ENCODE measurements at places on chromosomes 3 and 15.

DNA sequence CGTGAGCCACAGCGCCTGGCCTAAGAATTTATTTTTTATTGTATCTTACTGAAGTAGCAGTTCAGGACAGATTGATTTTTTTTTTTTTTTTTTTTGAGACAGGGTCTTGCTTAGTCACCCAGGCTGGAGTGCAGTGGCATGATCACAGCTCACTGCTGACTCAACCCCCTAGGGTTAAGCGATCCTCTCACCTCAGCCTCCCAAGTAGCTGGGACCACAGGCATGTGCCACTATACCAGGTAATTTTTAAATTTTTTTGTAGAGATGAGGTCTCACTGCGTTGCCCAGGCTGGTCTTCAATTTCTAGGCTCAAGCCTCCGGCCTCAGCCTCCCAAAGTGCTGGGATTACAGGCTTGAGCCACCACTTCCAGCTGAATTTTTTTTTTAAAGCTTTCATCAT, 99.8 kb upstream of the HERC1 start:
- DNase-seq, result no peak

DNA sequence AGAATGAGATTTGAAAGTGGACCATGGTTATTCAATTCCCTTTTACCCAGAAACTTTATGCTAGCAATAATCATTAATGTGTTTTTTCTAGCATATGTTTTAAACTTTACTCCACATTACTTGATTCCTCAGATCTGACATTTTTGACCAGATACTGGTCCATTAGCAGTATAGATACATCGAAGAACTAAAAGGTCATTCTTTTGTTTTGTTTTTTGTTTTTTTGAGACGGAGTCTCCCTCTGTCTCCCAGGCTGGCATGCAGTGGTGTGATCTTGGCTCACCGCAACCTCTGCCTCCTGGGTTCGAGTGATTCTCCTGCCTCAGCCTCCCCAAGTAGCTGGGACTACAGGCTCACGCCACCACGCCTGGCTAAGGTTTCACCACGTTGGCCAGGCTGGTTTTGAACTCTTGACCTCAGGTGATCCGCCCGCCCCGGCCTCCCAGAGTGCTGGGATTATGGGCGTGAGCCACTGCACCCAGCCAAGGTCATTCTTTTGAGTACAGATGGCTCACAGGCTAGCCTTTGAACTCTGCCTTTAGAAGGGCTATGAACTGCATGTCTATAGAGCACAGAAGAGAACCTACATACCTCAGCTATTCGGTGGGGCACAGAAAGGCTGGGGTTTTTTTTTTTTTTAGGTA, 28.6 kb downstream of the CHP1 start:
- DNase-seq, result no peak

DNA sequence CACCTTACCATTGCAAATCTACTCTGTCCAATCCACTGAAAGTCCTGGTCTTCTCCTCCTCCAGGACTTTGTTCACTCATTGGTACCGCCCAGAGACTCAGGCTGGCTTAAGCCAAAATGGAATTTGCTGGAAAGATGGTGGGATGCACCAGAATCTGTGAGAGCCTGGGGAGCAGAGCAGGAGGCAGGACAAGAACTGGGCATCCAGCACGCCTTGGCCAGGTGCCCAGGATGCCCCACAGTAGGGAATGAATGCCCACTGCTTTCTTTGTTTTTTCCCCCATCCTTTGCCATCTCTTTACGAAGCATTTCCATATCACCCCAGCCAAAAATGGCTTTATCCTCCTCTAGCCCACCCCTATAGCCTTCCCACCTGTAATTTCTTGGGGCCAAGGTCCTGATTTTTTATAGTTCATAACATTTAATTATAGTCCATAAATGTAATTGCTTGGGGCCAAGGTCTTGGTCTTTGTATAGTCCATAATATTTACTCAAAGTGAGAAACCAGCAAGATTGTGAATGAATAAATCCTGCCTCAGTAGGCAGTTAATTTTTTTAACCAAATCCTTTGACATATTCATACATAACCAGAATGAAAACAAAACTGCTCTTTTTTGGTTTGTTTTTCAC, 23.3 kb upstream of the IREB2 start:
- DNase-seq, result no peak

- no peak for DNase-seq
Measured at GRCh38 chr15:69038508-69038907, 24.0 kb downstream of the NOX5 start.

- DNase-seq, result peak; percentile 14
Measured at GRCh38 chr3:194142156-194142910, 6.4 kb downstream of the HES1 start.

DNA sequence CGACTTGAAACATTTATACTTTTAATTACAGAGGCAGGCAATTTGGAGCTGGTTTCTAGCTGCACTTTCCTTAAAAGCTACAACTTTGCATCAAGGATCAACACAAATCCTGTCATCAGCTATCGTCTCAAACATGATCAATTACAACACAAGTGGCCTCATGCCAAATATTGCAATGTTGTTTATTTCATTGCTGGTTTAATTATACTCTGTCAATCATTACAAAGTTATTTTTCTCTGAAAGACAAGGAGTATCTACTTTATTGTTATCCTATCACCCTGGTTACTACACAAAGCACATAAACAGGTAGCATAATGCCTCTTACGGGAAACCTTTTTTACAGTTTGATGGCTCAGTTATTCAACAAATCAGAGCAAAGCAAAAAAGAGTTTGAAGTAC, 58.0 kb upstream of the FOXB1 start:
- no peak for DNase-seq

DNA sequence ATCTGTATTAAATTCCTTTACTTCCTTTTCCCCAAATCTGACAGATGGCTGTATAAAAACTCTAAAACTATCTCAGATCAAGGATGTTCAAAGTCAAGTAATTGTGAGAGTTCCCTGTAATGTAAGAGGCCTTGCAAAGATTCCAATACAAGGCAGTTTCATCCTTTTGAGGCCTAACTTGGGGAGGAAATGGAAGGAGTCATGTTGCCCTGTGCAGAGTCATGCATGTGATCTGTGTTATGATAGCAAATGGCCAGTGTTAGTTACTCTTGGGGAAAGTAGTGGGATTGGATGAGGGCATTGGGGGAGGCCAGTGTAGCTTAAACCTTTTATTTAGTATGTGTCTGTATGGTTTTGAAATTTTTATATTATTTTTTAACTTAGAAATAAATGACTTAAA, 23.7 kb upstream of the FBXL22 start:
- no peak for DNase-seq

GRCh38 chr3:172892158-172892557, 141.6 kb downstream of the ECT2 start:
- no peak for DNase-seq

GRCh38 chr3:190607021-190607420, 93.1 kb downstream of the IL1RAP start:
- no peak for DNase-seq

GRCh38 chr3:98580401-98581386, 12.7 kb downstream of the CPOX start:
- no peak for DNase-seq

DNA sequence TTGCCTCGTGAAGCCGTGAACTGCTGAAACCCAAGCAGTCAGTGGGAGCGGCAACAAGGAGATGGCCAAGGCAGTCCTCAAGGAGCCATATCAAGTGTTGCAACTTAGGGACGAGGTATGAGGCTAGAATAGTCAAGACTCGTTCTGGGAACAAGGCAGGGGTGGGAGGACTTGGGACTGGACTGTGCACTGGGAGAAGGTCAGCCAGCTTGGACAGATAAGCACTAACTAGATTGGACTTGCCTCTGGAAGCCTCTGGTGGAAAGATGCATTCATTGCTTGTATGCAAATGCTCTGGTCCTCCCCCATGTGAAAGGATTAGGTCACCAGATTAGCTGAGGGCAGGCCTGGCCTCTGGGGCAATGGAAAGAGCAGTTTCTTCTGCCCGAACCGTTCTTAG, 123.3 kb upstream of the CTNNB1 start:
- no peak for DNase-seq

DNA sequence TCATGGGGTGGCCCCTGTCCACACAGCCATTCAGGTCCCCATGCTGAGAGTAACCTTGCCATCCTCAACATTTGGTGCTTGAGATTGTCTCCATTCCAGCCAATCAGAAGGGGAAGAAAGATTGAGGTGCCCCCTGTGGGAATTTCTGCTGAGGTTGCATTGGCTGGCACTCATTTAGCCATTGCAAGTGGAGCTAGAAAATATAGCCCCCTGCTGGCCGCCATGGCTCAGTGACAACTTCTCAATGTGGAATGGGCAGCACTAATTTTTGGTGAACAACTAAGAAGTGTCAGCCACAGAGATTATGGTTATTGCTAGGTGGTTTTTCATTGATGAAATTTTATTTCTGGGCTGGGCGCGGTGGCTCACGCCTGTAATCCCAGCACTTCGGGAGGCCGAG, 22.0 kb downstream of the COL6A6 start:
- peak; percentile 17 for DNase-seq

DNA sequence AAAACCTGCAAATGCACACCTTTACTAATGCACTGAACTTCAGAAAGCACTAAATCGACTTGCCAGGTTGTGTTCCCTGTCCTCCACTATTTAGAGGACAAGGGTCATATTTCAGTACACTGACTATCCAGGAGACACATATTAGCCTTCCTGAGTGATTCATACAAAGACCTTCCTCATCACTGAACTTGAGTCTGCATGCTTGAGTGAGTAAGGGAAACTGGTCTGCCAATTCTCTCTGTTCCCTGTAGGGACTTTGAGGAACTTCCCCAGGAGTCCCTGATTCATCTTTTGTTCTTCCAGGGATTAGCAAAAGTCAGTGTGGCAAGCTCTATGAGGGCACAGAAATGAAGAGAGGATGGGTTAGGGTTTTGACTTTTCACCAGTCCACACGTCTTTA, 565.9 kb downstream of the PDCD6IP start:
- no peak for DNase-seq

DNA sequence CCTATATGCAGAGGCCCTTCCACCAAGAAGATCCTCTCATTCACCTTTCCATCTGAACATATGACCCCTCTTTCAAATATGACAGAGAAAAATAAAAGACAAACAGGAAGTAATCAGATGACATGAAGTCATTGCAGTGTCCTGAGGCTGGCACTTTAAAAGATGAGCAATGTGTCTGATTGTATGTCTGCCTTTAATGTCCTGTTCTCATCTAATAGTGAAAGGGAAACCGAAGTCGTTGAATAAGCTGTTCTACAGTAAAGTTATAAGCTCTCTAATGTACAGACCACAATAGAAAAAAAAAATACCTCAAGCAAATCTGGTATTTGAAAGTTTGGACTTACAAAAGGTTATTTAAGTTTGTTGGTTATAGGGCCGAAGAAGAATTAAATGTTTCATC, 243.0 kb downstream of the CLSTN2 start:
- no peak for DNase-seq

DNA sequence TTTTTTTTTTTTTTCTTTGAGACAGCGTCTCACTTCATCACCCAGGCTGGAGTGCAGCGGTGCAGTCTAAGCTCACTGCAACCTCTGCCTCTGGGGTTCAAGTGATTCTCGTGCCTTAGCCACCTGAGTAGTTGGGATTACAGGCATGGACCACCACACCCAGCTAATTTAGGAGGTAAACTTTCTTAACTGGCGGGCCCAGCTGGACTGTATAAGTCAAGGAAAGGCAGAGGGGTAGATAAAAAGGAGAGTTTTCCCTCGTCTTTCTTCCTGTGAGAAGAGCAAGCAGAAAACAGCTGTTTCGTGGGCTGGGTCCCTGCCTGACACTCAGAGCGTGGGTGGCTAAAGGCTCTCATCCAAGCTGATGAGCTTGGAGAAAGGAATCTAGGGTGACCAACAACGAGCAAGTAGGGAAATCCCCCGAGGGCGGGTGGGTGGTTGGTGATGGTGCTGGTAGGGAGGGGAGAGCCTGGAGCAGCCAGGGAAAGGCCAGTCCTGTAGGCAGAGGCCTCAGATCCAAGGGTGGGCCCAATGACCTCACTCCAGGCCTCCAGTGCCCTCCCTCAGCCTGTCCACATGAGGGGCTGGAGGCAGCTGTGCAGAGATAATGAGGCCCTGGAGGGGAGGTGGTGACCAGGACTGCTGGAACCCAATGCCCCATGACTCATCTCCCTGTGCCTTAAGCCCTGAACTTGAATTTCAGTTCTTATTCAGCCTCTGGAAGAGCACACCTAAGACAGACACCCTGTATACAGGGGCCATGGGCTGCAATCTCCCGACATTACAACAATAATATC, 43.1 kb upstream of the LIMD1 start:
- no peak for DNase-seq

- DNase-seq, result no peak
Measured at GRCh38 chr3:47096959-47097358, 67.0 kb downstream of the SETD2 start.

GRCh38 chr3:168812234-168812633, 716.5 kb upstream of the GOLIM4 start:
- no peak for DNase-seq

- DNase-seq, result no peak
Measured at GRCh38 chr15:52097180-52097579, 15.4 kb downstream of the BCL2L10 start.

DNA sequence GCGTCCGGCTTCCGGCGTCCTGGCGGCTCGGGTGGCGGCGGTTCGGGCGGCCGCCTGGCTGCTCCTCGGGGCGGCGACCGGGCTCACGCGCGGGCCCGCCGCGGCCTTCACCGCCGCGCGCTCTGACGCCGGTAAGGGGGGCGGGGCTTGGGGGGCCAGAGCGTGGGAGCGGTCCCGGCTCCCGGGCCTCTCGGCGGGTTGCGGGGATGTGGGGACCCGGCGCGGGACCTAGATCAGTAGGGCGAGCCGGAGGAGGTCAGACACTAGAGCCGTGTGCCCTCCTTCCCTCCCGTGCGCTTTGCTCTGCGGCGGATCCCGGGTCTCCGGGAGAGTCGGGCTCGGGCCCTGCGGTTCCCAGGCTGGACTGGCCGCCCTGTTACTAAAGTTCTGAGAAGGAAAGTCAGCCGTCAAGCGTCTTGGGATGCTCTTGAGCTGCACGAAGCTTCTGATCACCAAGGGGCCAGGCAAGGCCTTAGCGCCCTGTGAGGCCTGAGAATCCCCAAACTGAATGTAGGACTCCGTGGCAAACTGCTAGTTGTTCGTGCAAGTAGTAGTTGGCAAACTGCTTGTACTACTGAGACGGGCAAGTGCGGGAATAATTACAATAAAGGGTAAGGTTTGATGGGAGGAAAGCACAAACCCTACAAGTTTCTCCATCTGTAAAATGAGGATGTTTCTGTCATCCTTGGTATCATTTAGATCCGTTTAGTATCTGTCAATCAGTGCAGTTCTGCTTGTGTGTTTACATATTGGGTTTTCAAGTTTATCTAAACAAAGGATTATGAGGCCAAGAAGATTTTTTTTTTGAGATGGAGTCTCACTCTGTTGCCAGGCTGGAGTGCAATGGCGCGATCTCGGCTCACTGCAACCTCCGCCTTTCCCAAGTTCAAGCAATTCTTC, 587 bp downstream of the PIGX start:
- DNase-seq, result no peak

DNA sequence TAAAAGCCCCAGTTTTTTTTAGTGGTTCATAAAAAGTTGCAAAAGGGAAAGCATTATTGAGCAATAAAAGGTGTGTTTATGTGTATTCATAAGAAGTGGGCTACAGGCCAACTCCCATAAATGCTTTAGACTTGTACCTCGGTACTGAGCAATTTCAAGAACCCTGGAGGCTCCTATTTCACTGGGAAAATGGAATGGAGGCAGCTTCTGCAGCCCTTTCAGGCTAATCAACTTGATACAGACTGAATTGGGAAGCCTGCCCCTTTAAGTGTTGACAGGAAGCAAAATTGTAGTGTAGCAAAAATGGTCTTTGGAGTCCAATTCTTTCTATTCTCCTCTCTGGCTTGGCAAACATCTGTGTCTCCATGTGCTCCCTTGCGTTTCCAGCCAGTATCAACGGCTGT, 118.8 kb downstream of the ECT2 start:
- no peak for DNase-seq

GRCh38 chr15:83304861-83305703, 20.6 kb upstream of the BNC1 start:
- no peak for DNase-seq

- no peak for DNase-seq
Measured at GRCh38 chr15:70410371-70410985, 312.8 kb upstream of the TLE3 start.

Data from CMK (cell line).